Stimulated activated CD8-positive, alpha-beta memory T cell treated with anti-CD3 and anti-CD28 coated beads, Interleukin-4, amount 100 ng/mL, for 1 hour (primary cell): ENCODE measurements at places on chromosomes 2 and 18.

- no peak for DNase-seq
Measured at GRCh38 chr2:139165601-139166000, 385.4 kb upstream of the NXPH2 start.

- no peak for DNase-seq
Measured at GRCh38 chr2:160039166-160039903, 23.1 kb downstream of the PLA2R1 start.

DNA sequence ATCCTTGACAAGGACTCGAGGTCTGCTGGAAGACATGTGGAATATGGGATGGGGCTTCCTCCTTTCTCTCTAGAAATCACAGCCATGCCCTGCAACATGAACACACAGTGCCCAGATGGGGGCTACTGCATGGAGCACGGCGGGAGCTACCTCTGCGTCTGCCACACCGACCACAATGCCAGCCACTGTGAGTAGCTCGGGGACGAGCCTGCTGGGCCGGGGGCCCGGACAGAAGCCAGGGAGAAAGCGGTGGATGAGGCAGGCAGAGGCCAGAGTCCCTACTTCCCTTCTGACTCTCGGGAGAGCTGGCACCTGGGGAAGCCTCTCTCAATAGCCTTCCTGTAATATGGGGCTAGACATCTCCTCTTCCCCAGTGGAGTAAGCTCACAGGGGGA is 50.5 kb downstream of the SNED1 start:
- no peak for DNase-seq

DNA sequence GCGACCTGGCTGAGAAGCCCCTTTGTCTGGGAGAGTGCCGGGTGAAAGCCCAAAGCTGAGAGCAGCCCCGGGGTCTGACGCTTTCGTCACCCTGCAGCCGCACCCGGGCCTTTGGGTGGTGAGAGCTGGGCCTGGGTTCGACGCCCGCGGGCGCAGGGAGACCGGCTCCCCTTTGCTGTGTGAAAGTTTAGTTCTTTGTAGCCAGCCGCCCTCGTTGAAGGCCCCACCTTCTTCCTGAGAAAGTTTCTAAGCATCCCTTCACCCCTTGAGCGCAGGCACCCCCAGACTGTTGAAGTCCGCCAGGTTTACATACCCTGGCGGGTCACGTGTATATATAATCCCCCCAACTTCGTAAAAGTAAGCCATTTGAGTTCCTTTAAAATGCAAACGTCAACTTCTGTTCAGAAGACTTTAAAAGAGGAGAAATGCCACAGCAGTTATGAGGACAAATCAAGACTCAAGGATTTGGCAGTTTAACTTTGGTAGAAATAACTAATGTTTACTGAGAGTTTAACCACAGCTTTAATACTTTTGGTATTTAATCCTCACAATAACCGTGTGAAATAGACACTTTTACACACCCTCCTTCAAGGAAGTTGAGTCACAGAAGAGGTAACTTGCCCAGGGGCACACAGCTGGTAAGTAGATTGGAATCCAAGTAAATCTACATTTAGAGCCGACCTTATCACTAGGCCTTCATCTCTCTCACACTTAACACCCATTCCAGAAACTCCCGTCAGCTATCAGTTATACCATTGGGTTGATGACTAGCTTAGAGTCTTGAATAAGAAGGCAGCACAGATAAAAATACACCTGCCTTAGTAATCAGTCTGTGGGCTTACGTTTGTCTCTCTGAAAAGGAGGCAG is 1.1 kb upstream of the MBOAT2 start:
- no peak for DNase-seq

DNA sequence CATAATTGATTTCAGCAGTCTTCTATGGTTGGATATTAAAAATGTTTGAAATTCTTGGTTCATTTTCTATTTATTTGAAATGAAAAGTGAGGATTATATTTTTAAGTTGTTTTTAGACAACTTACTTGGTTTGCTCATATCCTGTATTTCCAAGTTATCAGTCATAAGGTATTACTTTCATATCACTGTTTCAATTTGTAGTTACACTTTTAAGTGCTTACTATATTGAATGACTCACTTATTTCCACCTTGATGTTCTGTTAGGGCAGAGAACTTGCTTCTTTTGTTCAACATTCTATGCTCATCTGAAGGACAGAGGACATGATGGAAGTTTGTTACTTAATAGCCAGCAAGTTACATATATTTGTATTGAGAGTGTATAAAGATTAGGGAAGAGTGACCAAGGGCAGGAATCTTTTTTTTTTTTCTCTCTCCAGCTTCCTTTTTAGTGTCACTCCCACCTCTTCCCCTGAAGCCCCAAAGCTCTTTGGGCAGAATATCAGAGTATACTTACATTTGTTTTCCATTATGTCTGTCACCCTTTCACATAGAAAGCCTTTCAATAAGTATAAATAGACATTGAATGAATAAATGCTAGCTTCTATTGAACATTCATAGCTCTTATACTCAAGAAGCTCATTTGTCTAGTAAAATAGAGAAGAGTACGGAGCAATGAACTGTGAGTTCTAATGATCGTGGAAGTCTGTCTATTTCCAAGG is 28.1 kb downstream of the PIK3C3 start:
- DNase-seq = no peak

DNA sequence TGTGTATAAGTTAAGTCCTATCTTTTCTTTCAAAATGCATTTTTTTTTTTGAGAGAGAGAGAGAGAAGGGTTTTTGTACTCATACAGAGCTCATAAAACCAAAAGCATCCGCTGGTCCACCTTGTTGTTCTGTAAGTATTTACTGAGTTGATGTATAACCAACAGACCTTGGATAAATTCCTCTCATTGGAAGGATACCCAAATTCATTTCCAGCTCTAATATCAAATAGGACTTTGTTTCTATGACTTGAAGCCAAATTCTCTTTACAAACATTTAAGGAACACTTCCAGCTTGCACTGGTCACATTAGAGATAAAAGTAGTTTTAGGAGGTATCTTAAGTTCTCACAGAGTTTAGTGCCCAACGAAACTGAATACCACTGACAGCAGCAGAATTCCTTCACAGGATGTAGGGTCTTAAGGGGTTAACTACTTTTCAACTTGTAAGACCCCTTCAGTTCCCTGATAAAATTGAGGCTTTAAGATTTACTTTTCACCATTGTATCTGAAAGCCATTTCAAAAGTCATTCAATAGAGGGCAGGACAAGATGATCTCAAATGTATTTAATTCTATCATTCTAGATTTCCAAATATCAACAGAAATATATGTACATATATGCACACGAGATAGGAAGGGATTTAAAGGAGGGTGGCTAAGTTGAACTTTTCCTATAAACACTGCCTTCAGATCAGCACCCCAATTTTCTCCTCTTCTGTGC is 1398.5 kb upstream of the CELF4 start:
- no peak for DNase-seq

DNA sequence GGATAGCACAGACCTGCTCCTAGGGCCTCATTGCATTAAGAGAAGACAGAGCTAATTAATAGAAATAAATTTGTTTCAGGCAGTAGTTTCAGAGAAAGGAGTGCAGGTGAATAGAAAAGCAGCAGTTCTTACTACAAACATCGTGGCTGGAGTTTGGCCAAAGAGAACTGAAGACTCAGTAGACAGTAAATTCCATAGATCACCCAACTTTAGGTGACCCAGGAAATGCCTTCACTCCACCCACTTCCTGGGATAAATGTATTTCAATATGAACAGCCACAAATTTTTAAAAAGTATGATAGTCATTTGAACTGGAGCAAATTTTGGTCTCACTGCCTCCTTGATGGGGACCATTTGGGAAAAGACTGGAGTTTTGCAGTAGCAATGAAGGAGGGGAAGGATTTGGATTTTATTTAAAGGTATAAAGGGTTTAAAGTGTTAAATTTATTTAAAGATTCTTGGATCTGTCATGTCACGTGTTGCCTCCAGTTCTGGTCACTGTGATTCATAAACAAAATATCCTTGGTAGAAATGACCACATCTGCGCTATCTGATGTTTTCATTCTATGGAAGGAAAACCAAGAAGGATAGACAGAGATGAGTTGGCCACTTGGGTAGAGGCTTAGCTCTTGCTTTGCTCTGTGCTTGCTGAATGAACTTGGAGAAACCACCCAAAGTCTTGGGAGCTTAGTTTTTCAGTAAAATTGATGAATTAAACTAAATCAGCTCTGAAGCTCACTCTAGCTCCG is 390.2 kb downstream of the THSD7B start:
- DNase-seq = no peak

- no peak for DNase-seq
Measured at GRCh38 chr2:159561786-159562185, 54.6 kb downstream of the BAZ2B start.
